ENCODE measurements at places on chromosomes 11 and 22.

DNA sequence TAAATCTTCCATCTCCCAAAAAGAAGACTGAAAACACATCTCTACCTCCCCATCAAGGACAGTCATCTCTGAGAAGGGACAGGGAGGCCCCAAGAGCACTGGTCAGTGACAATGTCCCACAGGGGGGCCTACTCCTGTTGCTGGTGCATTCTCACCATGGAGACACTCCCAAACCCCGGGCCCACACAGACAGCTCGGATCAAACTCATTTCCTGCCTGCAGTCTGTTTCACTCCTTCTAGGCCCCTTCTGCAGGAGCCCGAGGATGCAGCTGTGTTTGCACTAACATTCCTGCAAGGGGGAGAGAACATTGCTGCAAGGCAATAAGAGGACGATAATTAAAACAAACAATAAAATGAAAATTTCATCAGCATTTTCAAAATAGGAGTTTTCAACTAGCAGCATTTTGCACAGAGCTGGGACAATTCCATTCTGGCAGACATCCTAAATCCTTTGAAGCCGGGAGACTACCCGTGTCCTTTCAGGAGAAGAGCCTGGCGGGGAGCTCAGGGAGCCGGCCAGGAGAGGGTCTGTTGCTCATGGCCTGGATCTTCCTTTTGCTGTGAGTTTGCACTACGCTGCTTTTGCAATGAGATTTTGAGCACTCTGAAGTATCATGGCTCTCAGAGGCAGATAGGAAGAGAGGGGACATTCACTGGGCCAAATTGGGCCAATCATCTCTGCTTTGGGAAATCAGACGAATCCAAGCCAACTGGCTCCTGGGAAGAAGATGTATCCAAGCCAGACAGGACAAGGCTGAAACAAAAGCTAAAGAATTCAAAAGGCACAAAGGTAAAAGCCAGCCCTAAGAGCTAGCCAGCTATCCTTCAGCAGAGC, 33.2 kb downstream of the SPATA19 start:
- H3K36me3 ChIP-seq = no peaks in the 10 kb centered on the region
- no peaks in the 10 kb centered on the region for H3K4me1 ChIP-seq
- peaks cover 27% of the 10 kb centered on the region for H3K27me3 ChIP-seq
- no peak for DNase-seq
- H3K4me3 ChIP-seq = no peak overlapping the region
- H3K27ac ChIP-seq = no peak overlapping the region

DNA sequence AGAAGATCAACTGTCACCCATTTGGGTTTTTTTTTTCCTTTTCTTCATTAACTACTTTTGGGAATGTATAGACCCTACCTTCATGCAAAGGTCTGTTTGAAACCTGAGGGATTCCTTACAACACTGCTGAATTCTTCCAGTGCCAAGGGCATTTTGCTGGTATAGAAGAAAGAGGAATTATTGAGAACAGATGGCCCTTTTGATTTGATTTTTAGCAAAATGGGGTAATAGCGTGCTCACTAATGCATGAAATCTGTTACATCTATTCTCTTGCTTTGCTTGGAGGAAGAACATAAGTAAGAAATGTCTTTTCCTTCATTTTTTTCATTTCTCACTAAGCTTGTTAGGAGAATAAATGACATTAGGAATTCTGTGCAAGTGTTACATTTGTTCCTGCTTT, 501.9 kb downstream of the TMEM135 start:
- H3K36me3 ChIP-seq = no peaks in the 10 kb centered on the region
- H3K4me3 ChIP-seq = no peak overlapping the region
- no peaks in the 10 kb centered on the region for H3K4me1 ChIP-seq
- H3K27me3 ChIP-seq = no peaks in the 10 kb centered on the region
- no peak for DNase-seq

GRCh38 chr11:75639762-75640181, 29.1 kb downstream of the MAP6 start:
- H3K27me3 ChIP-seq = peaks cover 31% of the 10 kb centered on the region
- no peak overlapping the region for H3K4me3 ChIP-seq
- H3K27ac ChIP-seq = no peak overlapping the region
- H3K4me1 ChIP-seq = no peaks in the 10 kb centered on the region

GRCh38 chr11:36210529-36210928, 78.7 kb downstream of the COMMD9 start:
- no peak overlapping the region for H3K27ac ChIP-seq
- H3K4me1 ChIP-seq = no peaks in the 10 kb centered on the region
- H3K27me3 ChIP-seq = peaks cover 21% of the 10 kb centered on the region
- H3K36me3 ChIP-seq = no peaks in the 10 kb centered on the region

- no peaks in the 10 kb centered on the region for H3K27me3 ChIP-seq
- H3K27ac ChIP-seq = no peak overlapping the region
- no peak for DNase-seq
- H3K4me1 ChIP-seq = peaks cover 15% of the 10 kb centered on the region
- no peak overlapping the region for H3K4me3 ChIP-seq
These were observed 130.4 kb upstream of the PARVA start for GRCh38 chr11:12246989-12247388.

GRCh38 chr11:8080674-8081590, at the start of gene TUB:
Gene TUB, plus strand, starts transcription at chr11:8081211. Its CDS starts 300 bp downstream, at chr11:8081511.
- peaks cover 68% of the 10 kb centered on the region for H3K27me3 ChIP-seq
- H3K4me3 ChIP-seq = peak within 1 kb of the TSS; percentile 62
- peaks cover 6% of the 10 kb centered on the region for H3K4me1 ChIP-seq
- DNase-seq = peak; percentile 38
- no peak within 1 kb of the TSS for H3K27ac ChIP-seq
- no peaks in the 10 kb centered on the region for H3K36me3 ChIP-seq

DNA sequence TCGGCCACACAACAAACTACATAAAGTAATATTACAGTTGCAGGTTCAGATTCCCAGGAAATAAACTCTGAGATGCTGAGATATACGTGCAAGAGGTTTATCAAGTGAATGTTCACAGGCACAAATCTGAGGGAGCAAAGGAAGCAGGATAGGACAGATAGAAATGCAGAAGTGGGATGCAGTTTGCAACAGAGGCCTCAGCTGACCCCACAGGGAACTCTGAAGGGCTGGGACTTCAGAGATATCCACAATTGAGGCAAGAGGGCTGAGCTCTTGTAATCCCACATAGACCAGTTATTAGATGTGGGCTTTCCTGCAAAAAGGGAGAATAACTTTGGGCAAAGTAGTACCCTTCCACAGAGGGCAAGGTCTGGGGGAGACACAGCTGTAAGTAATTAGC, 25.4 kb upstream of the ARHGAP20 start:
- no peak overlapping the region for H3K27ac ChIP-seq
- no peaks in the 10 kb centered on the region for H3K4me1 ChIP-seq
- no peaks in the 10 kb centered on the region for H3K36me3 ChIP-seq
- no peak for DNase-seq
- no peak overlapping the region for H3K4me3 ChIP-seq

- H3K4me1 ChIP-seq = peaks cover 7% of the 10 kb centered on the region
- H3K36me3 ChIP-seq = no peaks in the 10 kb centered on the region
- no peak overlapping the region for H3K27ac ChIP-seq
- DNase-seq = no peak
- H3K27me3 ChIP-seq = no peaks in the 10 kb centered on the region
- no peak overlapping the region for H3K4me3 ChIP-seq
These were observed 3.2 kb downstream of the P2RX3 start for GRCh38 chr11:57341250-57341808.

GRCh38 chr11:61861634-61862033, 29.7 kb downstream of the FADS3 start:
- no peak for DNase-seq
- no peaks in the 10 kb centered on the region for H3K4me1 ChIP-seq
- no peaks in the 10 kb centered on the region for H3K27me3 ChIP-seq

DNA sequence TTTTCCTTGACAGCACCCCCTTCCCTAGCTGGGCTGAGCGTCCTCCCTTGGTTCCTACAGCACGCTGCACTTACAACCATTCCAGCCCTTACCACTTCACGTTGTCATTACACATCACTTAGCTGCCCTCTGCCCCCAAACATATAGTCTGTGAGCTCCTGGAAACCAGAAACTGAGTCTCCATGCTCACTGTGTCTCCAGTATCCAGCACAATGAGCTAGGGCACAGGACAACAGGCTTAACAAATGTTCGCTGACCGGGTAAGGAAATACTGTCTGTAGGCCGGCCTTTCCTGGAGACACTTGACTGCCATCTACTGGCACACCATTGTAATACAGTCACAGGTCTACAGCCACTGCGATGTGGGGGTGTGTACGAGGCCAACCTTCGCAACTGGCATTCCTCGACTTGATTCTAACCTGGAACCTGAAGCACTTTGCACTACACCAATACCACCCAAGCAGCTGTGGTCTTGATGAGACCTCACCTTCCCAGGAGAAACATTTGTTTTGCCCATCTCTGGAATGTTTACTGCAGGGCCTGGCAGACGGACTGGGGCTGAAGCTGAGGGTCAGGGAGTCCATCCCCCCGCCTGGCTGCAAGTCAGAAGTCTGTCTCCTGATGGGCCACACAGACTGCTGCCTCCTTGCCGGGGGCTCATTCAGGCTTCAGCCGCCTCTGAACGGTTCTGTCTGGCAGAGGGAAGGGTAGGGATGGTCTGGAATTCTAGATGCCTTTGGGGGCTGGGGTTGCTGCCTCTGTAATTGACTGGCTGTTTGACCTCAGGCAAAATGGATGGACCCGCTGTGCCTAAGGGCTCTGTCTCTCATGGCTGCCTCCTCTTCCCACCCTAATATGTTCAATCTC, 72.0 kb downstream of the SYN3 start:
- DNase-seq = peak; percentile 45
- no peak overlapping the region for H3K27ac ChIP-seq
- no peaks in the 10 kb centered on the region for H3K4me1 ChIP-seq
- peaks cover 3% of the 10 kb centered on the region for H3K27me3 ChIP-seq
- no peaks in the 10 kb centered on the region for H3K36me3 ChIP-seq
- no peak overlapping the region for H3K4me3 ChIP-seq

GRCh38 chr11:114079511-114080065, 20.1 kb downstream of the ZBTB16 start:
- H3K4me3 ChIP-seq = no peak overlapping the region
- peaks cover 3% of the 10 kb centered on the region for H3K27me3 ChIP-seq
- H3K27ac ChIP-seq = peak overlapping the region; percentile 83
- H3K4me1 ChIP-seq = peaks cover 69% of the 10 kb centered on the region

- no peak for DNase-seq
- H3K27ac ChIP-seq = no peak overlapping the region
- H3K27me3 ChIP-seq = peaks cover 5% of the 10 kb centered on the region
- H3K36me3 ChIP-seq = no peaks in the 10 kb centered on the region
- no peak overlapping the region for H3K4me3 ChIP-seq
These were observed 22.9 kb downstream of the ZBTB16 start for GRCh38 chr11:114082415-114082748.

- H3K27me3 ChIP-seq = no peaks in the 10 kb centered on the region
- H3K27ac ChIP-seq = peak overlapping the region; percentile 73
- no peak overlapping the region for H3K4me3 ChIP-seq
- no peak for DNase-seq
- H3K4me1 ChIP-seq = peaks cover 23% of the 10 kb centered on the region
- H3K36me3 ChIP-seq = peaks cover 89% of the 10 kb centered on the region
These were observed 31.8 kb downstream of the FAM118A start for GRCh38 chr22:45341498-45341897.

GRCh38 chr22:45009606-45010531, at the start of gene PHF21B:
Gene PHF21B, minus strand, starts transcription at chr22:45010005. Its CDS starts 456 bp downstream, at chr22:45009549.
- peak within 1 kb of the TSS; percentile 78 for H3K4me3 ChIP-seq
- H3K27me3 ChIP-seq = peaks cover 71% of the 10 kb centered on the region
- peak; percentile 55 for DNase-seq
- H3K36me3 ChIP-seq = no peaks in the 10 kb centered on the region
- peaks cover 17% of the 10 kb centered on the region for H3K4me1 ChIP-seq

DNA sequence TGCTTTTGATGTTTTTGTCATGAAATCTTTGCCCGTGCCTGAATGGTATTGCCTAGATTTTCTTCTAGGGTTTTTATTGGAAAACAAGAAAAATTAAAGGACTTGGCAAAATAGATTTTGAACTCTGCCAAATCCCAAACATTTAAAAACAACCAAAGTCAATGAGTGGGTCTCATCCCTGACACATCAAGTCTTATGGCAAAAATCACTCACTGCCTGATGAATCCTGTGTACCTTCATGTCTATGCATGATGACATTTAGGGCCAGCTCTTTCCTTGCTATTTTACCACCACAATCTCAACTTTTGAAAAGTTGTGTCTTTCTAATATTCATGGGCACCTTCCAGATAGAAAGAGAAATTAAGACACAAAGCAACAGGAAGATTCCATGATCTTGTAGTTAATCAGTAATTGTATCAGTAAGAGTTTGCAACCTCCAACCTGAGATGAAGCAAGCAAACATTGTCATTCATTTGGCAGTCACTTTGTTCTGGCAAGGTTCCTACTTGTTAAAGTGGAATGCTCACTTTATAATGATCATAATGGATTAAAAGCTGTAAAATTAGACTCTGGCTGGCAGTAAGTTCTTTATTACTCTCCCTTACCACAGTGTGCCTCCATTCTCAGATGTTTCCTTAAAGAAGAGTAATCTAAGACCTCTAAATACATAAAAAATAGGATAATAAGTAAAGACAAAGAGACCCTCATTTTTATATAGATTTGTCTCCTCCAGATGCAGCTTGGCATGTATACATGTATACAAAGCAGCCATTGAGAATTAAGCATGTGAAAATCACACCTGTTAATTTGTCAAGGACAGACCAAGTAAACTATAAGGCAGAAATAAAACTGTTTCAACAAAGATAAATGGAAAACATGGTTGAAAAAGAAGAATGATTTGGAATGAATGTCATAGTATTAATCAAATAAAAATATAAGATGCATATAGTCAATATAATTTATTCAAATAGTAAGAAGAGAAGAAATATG, 51.6 kb downstream of the ETS1 start:
- H3K27me3 ChIP-seq = no peaks in the 10 kb centered on the region
- no peaks in the 10 kb centered on the region for H3K36me3 ChIP-seq

GRCh38 chr11:27532652-27533325, 26.2 kb upstream of the LIN7C start:
- peaks cover 5% of the 10 kb centered on the region for H3K4me1 ChIP-seq
- DNase-seq = no peak
- H3K27me3 ChIP-seq = no peaks in the 10 kb centered on the region
- H3K4me3 ChIP-seq = no peak overlapping the region
- H3K36me3 ChIP-seq = no peaks in the 10 kb centered on the region

- no peak for DNase-seq
- no peaks in the 10 kb centered on the region for H3K36me3 ChIP-seq
- H3K4me1 ChIP-seq = peaks cover 13% of the 10 kb centered on the region
- no peak overlapping the region for H3K4me3 ChIP-seq
These were observed 13.5 kb downstream of the OAF start for GRCh38 chr11:120224361-120224760.

Measured in activated T-cell treated with anti-CD3 and anti-CD28 coated beads, Interleukin-2, amount 50 U/mL, for 24 hours (primary cell).